ENCODE measurements at places on chromosomes 4 and X.
A peak's percentile ranks its signal among the peaks of the same experiment; 100 is the strongest.

- H3K4me3 ChIP-seq = no peak overlapping the region
- H3K36me3 ChIP-seq = no peaks in the 10 kb centered on the region
- DNase-seq = no peak
- H3K27me3 ChIP-seq = no peaks in the 10 kb centered on the region
- no peak overlapping the region for H3K27ac ChIP-seq
- no peaks in the 10 kb centered on the region for H3K4me1 ChIP-seq
These were observed 167.3 kb upstream of the SH3RF1 start for GRCh38 chr4:169438057-169438480.

DNA sequence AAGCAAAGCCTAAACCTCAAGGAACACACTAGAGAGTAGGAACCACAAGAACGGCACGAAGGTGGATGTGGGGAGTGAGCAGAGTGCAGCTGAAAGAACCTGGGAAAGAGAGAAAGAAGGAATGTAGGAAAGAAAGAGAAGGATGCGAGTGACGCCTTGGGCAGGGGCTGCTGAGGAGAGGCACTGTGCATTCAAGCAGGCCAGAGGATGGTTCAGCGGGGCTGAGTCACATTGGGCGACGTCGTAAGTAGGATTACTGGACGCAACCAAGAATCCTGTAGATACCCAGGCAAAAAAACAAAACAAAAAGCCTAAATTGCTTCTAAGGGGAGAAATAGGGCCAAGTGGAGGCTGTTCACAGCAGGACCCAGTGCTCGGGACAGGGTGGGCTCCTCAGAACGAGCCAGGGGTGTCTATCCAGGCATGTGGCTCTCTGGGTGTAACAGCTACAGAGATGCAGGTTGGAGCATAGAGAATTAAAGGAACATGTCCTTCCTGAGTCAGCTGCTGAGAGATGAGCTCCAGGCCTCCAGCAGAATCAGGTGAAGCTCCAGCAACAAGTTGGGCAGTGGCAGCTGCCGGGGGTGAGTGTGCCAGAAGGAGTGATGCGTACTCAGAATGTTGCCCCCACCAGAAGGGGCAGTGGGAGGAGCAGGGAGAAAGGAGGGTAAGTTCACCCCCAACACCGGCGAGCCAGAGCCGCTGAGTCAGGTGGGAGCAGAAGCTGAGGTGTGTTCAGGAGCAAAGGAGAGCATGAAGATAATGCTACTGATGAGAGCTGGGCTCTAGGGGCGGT is 38.6 kb downstream of the NELFA start:
- H3K27ac ChIP-seq = no peak overlapping the region
- no peaks in the 10 kb centered on the region for H3K27me3 ChIP-seq
- no peak overlapping the region for H3K4me3 ChIP-seq

GRCh38 chr4:100278567-100278966 is 88.3 kb upstream of the DDIT4L start:
- H3K36me3 ChIP-seq = no peaks in the 10 kb centered on the region
- H3K27ac ChIP-seq = no peak overlapping the region
- H3K27me3 ChIP-seq = no peaks in the 10 kb centered on the region
- H3K4me3 ChIP-seq = no peak overlapping the region
- H3K4me1 ChIP-seq = no peaks in the 10 kb centered on the region
- no peak for DNase-seq

GRCh38 chrX:18368402-18368801 is 13.9 kb upstream of the SCML2 start:
- no peak overlapping the region for H3K4me3 ChIP-seq
- DNase-seq = no peak
- no peaks in the 10 kb centered on the region for H3K4me1 ChIP-seq
- H3K27ac ChIP-seq = no peak overlapping the region
- no peaks in the 10 kb centered on the region for H3K27me3 ChIP-seq

GRCh38 chr4:183157215-183157614 is 58.2 kb downstream of the WWC2 start:
- no peaks in the 10 kb centered on the region for H3K36me3 ChIP-seq
- H3K4me3 ChIP-seq = no peak overlapping the region
- no peak for DNase-seq
- peaks cover 21% of the 10 kb centered on the region for H3K4me1 ChIP-seq
- H3K27ac ChIP-seq = no peak overlapping the region

DNA sequence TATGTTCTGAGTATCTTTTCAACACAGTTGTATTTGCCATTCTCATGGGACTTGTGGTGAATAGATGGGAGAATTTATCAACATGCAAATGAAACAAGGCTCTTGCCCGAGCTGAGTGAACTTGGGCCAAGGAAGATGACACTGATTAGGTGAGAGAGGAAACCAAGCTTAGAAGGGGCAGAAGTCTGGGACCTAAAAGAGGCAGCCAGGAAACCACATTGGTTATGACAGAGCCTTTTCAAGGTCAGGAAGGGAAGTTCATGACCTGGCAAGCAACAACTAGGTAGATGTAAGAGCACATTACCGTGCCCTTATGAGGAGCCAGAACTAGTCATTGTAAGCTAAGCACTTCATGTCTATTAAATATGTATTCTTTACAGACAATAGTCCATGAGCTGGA is 590.3 kb downstream of the PACRGL start:
- DNase-seq = no peak
- H3K4me1 ChIP-seq = no peaks in the 10 kb centered on the region
- H3K27ac ChIP-seq = no peak overlapping the region

- H3K36me3 ChIP-seq = no peaks in the 10 kb centered on the region
- no peak overlapping the region for H3K4me3 ChIP-seq
These were observed 77.8 kb downstream of the GALNTL6 start for GRCh38 chr4:171891038-171891437.

DNA sequence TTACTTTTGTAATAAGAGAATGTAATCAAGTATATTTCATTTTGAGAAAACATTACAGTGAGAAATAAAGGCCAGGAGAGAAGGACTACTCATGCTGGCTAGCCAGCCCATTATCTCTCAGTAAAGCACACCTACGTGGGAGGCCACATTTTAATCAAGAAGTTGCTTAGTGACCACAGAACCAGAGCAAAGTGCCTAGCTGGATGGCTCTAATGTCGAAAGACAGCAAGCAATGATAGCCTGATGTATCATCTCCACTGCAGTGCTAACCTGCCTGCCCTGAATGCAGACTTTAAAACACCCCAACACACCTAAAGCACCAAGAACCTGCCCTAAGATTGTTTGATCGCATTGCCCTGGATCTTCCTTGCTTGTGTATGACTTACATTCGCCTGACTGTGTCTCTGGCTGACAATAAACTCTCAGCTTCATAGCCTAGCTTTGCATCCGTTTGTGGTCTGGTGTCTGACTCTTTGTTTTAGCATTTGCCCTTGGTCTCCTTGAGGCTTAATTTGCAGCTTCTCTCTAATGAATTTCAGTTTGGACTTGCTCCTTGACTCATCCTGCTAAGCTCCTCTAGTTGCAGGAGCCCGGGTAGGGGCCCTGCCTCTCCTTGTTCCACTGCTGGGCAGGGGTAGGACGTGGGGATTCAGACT is 31.4 kb upstream of the SOWAHD start:
- no peaks in the 10 kb centered on the region for H3K36me3 ChIP-seq
- H3K4me1 ChIP-seq = no peaks in the 10 kb centered on the region

DNA sequence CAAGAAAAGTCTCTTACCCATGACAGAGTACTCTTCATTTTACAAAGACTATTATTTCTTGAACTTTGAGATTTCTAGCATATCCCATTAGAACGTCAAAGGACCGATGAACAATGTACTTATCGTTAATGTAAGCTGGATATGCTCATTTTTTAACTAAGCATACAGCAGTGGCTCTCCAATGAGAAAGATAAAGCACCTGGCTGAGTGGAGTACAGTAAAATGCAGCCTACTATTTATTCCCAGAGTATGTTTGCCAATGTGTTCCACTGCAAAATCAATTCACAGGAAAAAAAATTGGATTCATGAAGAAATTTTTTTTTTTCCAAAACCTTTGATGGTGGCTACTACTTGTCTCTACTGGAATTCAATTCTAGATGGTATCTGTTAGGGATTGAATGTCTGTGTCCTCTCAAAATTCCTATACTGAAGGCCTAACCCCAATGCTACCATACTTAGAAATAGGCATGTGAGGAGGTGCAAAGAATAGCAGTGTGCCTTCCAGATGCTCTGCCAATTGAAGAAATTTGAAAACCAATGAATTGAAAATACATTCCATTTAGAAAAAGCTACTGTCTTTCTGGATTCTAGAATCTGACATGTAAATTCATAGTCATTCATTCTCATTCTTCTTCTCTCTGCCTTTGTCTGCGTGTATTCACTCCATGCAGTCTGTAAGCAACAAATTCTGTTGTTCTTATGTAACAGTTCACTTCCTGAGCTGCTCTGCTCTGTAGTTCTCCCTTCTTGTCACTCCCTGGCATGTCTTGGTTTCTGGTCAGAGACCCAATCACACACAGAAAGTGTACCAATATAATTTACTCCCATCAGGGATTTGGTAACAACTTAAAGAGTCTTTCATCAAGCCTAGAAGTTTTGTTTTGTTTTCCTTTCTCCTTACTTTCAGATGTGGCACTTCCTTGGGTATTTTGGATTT is 61.4 kb downstream of the PAPSS1 start:
- H3K27ac ChIP-seq = no peak overlapping the region
- H3K27me3 ChIP-seq = no peaks in the 10 kb centered on the region
- H3K36me3 ChIP-seq = peaks cover 5% of the 10 kb centered on the region
- H3K4me3 ChIP-seq = no peak overlapping the region
- DNase-seq = no peak

DNA sequence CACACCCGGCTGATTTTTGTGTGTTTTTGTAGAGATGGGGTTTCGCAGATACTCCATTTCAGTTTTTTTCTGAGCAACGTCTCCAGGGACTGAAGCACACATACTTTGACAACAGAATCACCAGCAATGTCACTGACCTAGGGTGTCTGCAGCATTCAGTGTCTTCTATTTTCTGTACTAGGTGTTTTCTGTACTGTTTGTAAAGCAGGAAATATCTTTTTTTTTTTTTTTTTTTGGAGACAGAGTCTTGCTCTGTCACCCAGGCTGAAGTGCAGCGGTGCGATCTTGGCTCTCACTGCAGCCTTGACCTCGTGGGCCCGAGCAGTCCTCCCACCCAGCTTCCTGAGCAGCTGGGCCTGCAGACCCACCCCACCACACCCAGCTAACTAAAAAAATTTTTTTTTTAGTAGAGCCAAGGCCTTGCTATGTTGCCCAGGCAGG is 8.9 kb downstream of the ADD1 start:
- DNase-seq = peak; percentile 22
- peaks cover 22% of the 10 kb centered on the region for H3K36me3 ChIP-seq
- H3K4me3 ChIP-seq = no peak overlapping the region
- H3K27me3 ChIP-seq = no peaks in the 10 kb centered on the region

GRCh38 chr4:35982318-35982717 is 262.0 kb downstream of the ARAP2 start:
- H3K36me3 ChIP-seq = no peaks in the 10 kb centered on the region
- no peak overlapping the region for H3K27ac ChIP-seq
- no peaks in the 10 kb centered on the region for H3K4me1 ChIP-seq
- H3K4me3 ChIP-seq = no peak overlapping the region

DNA sequence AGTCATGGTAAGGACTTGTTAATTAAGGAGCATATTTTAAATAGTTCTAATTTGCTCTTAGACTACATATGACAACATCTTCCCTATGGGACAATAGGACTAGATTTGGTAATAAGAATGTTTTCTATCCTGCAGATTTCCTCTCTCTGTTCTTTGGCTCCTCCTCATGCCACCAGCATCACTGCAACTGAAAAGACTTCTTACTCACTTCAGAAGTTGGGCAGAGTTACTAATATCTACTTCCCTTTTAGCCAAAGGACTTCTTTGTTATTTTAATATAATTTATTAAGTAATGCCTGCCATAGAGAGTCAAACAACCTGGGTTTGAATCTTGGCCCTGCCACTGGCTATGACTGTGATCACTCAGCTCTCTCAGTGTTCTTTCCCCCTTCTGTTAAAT is 16.4 kb downstream of the MMAA start:
- peak; percentile 47 for DNase-seq
- H3K27ac ChIP-seq = no peak overlapping the region
- H3K27me3 ChIP-seq = no peaks in the 10 kb centered on the region
- peaks cover 12% of the 10 kb centered on the region for H3K4me1 ChIP-seq
- H3K36me3 ChIP-seq = no peaks in the 10 kb centered on the region

DNA sequence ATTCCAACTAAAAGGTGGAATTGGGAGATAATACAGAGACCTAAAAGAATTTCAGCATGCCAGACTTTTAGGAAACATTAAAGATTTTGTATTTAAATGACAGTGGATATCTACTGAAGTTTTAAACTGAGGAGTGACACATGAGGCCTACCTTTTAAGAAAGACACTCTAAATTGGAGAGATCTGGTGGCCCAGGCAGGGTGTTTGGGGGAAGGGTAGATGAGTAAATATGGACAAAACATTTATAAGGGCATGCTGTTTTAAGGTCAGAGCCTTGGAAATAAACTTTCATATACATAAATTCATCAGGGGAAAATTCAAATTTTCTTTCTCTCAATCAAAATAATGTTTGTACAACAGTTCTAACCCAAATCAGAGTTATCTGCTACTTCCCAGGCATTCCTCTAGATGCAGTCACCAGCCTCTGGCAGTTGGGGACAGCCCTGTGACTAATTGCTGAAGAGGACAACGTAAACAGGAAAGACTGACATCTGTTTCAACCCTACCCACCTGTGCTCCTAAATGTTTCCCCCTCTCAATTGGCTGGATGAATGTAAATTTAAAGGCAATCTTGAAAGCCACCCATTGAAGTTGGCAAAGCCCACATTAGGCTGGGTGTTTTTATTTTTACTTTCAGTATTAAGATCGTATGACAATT is 1646.9 kb upstream of the ADGRL3 start:
- no peaks in the 10 kb centered on the region for H3K27me3 ChIP-seq
- H3K4me1 ChIP-seq = no peaks in the 10 kb centered on the region
- H3K36me3 ChIP-seq = no peaks in the 10 kb centered on the region
- no peak overlapping the region for H3K4me3 ChIP-seq
- peak; percentile 0 for DNase-seq

GRCh38 chrX:12974796-12975669 is at the start of gene TMSB4X:
TMSB4X (plus strand) TSS chrX:12975110.
- peaks cover 16% of the 10 kb centered on the region for H3K4me1 ChIP-seq
- peak within 1 kb of the TSS; percentile 99 for H3K4me3 ChIP-seq
- H3K27me3 ChIP-seq = no peaks in the 10 kb centered on the region
- H3K36me3 ChIP-seq = peaks cover 21% of the 10 kb centered on the region
- H3K27ac ChIP-seq = peak within 1 kb of the TSS; percentile 99

GRCh38 chrX:153401133-153401764 is at the start of gene PNMA6E:
PNMA6E (minus strand) TSS chrX:153401350; CDS start chrX:153398849, 2,501 bp downstream.
- no peaks in the 10 kb centered on the region for H3K4me1 ChIP-seq
- no peaks in the 10 kb centered on the region for H3K36me3 ChIP-seq
- DNase-seq = no peak
- H3K27me3 ChIP-seq = no peaks in the 10 kb centered on the region
- no peak within 1 kb of the TSS for H3K4me3 ChIP-seq
- no peak within 1 kb of the TSS for H3K27ac ChIP-seq

- no peaks in the 10 kb centered on the region for H3K27me3 ChIP-seq
- no peaks in the 10 kb centered on the region for H3K4me1 ChIP-seq
- H3K27ac ChIP-seq = peak within 1 kb of the TSS; percentile 47
- no peaks in the 10 kb centered on the region for H3K36me3 ChIP-seq
- DNase-seq = peak; percentile 76
These were observed at the start of gene ARMCX4 for GRCh38 chrX:101485212-101485949. ARMCX4 (plus strand) TSS chrX:101485456; CDS start chrX:101488590, 3,134 bp downstream.

All from GM23248 (cell line).